ENCODE measurements at places on chromosomes 11 and 22.
A peak's percentile ranks its signal among the peaks of the same experiment; 100 is the strongest.

- DNase-seq, result no peak
Measured at GRCh38 chr11:96215110-96215782, 127.7 kb downstream of the MAML2 start.

- no peak for DNase-seq
Measured at GRCh38 chr22:23384431-23384830, 195.7 kb downstream of the IGLL1 start.

- no peak for DNase-seq
Measured at GRCh38 chr11:117830674-117831351, 6.3 kb upstream of the FXYD2 start.

DNA sequence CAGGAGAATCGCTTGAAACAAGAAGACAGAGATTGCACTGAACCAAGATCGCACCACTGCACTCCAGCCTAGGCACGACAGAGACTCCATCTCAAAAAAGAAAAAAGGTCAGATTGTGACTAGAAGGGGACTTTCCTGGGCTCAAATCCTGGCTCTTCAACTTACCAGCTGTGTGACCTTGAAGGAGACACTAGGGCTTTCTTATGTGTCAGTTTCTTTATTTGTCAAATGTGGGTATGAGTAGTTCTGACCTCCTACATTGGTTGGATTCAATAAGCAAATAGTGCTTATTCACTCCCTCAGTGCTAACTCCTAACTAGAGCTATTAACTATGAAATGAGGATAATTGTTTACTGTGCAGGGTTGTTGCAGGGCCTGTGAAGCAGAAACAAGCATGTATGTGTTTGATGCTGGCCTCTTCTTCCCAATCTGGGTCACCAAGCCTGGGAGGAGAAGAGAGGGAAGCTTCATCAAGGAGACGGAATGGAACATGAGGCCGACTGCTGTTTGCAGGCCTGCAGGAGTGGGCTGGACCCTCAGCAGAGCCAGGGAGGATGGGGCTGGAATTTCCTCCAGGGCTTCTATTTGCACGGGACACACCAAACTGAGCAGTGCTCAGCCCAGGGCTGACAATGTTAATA lies 22.5 kb downstream of the RHOD start:
- no peak for DNase-seq

GRCh38 chr22:28017859-28018258 lies 98.8 kb upstream of the PITPNB start:
- DNase-seq, result no peak

DNA sequence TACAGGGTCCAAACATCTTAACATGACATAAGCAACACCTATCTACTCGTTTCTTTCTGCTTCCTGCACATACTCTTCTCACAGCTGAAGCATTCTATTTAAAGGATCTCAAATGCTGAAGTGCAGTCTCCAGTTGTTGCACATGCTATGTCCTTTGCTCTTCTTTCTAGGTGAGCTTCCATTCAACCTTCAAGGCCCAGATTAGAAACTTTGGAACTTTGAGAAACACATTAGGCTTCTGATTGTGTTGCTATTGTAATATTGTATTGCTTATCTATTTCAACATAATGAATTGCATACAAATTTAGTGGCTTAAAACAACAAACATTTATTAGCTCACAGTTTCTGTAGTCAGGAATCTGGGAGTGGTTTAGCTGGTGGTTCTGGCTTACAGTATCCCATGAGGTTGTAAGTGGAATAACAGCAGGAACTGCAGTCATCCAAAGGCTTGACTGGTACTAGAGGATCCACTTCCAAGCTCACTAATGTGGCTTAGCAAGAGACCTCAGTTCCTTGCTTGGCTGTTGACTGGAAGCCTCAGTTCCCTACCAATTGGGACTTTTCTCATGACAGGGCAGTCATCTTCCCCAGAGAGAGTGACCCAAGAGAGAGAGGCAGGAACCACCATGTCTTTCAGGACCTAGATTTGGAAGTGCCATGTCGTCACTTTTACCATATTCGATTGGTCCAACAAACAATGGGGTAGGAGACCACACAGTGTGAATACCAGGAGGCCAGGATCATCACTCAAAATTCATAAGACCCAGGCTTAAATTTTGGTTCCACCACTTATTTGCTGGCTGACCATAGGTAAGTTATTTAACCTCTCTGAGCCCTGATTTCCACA lies 27.2 kb upstream of the RASSF10 start:
- no peak for DNase-seq

GRCh38 chr22:29031227-29032011 lies 30.2 kb downstream of the C22orf31 start:
- DNase-seq, result no peak

DNA sequence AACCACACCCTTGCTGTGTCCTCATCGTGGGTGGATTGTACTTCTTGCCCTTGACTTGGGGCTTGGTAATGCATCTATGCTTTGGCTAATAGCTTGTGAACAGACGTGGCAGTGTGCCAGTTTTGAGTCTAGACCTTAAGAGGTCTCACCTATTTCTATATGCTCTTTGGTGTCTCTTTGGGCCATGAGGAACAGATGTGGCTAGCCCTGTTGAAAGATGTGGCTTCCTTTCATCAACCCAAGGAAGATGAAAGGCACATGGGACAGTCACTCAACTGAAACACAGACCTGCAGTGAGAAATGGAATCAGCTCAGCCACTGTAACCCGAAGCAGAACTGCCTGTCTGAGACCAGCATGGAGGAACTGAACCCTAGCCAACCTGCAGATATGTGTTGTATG lies 7.9 kb upstream of the NELL1 start:
- no peak for DNase-seq

DNA sequence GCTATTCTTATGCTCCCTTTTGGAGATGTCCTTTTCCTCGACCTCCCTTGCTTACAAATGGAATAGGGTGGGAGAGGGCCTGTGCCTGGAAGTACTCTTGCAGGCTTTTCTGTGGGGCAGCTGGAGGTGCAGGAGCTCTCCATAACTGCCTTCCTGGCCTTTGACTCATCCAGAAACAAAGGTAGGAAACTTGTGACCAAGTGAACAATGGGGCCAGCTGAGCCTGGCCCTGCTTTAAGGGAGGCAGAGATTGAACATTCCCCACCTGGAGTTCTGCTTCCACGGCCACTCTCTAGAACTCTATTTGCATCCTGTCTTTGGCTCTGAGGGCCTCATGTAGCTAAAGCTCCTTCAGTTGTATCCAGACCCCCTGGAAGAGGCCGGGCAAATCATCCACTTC lies 5.1 kb upstream of the LYVE1 start:
- DNase-seq, result no peak

DNA sequence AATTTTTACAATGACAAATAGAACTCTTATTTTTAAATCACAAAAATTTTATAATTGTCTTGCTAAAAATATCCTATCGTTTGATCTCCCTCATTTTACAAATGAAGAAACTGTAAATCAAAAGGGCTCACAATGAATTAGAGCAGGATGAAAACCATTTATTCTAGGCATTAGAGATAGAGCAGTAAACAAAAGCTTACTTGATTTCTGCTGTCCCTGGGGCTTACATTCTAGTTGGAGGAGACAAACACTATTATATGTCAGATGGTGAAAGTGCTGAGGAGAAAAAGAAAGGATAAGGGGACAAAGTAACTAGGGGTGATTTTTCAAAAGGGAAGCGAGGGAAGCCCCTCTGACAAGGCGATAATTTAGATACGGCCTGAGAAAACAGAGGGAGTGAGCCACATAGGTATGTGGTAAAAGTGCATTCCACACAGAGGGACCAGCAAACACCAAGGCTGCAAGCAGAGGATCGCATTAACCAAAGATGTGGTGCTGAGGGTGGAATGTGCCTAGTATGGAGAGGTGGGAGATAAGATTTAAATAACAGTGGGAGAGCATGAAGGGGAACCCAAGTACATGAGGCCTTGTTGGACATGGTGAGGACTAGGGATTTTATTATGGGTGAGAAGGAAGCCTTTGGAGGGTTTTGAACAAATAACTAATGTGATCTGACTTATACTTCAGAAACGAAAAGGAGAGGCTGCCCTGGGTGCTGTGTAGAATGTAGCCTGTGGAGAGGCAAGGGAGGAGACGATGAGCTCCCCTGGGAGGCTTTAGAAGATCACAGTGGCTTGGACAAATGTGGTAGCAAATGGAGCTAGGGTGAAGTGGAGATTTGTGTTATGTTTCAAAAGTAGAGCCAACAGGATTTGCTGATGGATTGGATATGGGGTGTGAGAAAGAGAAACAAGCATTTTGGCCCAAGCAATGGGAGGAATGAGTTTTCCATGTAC lies 62.1 kb downstream of the PDHX start:
- no peak for DNase-seq

- DNase-seq, result no peak
Measured at GRCh38 chr11:130029137-130029536, 26.5 kb upstream of the PRDM10 start.

DNA sequence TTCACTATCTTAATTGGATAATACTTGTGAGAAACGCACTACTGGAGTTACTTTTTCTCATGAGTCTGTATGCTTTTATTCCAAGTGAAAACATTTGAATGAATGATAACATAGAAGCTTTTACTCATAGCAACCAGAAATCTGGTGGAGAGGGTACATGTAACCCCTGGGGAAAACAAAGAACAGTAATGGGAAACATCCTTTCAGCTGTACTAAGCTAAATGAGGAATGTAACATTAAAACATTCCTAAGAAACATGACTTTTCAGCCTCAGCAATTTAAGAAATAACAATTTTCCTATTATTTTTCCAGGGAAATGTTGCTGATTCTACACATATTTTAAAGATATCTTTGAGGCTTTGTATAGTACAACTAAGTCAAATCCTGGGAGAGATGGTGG lies 97.2 kb upstream of the CEP126 start:
- no peak for DNase-seq

DNA sequence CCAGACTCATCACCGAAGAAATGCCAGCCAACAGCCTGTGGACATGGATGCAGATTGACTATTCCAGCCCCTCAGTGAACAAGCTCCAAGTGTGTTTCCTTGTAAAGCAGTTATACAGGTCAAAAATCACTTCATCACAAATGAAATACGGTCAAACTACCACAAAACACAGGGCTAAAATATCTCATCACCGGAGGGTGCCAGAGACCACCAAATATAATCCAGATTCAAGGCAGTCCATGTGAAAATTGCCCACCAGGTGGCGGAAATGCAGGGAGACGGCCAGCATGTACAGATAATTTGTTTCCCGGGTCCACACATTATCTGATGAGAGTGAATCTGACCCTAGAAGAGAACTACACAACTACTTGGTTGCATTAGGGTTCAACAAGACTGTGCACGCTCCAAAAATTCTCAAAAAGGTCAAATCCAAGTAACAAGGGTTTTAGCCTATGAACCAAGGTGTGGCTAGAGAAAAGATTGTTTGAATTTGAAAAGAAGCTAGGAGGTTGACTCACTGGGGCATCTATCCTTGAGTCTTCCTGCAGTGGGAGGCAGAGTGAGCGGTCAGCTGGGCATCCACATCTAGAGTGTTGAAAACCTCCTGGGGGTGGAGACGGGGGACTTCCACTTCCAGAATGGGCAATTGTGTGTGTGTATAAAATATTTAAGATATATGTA lies 71.7 kb downstream of the IGLL5 start:
- peak; percentile 29 for DNase-seq

GRCh38 chr11:19284881-19285280 lies 44.1 kb upstream of the E2F8 start:
- no peak for DNase-seq

DNA sequence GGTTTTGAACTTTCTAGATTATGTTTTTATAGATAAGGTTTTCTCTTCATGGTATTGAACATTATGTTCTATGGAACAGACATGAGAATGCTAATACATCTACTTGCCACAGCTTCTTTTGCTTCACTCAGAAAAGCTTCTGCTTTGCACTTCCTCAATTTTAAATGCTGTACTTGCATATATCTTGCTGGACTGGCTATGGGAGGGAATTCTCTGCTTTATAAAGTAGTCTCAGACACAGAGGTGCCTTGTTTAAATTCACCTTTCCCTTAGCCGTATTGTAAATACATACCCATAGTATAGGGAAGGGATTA lies 173.9 kb downstream of the DDX10 start:
- no peak for DNase-seq

GRCh38 chr11:88594274-88594950 lies 256.9 kb upstream of the CTSC start:
- no peak for DNase-seq

DNA sequence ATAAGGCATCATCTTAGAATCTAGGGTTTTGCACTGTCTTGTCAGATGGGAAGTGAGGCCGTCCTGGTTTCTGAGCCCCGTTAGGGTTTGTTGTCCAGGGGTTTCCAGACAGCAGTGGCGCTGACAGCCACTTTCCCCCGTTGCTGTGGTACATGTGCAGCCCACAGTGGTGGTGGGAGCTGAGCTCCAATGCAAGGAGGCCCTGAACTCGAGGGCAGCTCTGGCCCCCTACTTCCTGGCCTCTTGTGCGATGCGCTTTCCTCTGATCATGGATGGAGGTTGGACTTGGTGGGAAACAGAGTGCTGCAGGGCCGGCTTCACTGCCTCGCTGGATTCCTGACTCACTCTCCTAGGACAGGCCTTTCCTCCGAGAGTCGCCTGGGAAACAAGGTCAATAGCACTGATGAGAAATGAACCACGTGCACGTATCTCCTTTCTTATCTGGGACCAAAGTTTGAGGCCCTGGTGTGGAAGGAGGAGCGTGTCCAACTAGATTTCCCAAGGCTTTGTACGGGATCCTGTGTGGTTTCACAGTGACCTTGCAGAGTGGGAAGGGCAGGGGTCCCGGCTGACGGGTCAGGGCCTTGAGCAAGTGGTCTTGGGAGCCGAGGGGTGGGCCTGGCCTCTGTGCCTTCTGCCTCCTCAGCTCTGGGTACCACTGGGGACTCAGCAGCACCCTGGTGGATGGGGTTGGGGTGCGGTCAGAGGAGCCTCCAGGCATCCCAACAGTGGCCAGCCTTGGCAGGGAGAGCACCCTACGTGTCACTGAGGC lies 3.7 kb downstream of the PHRF1 start:
- no peak for DNase-seq

GRCh38 chr11:8243458-8243857 lies 20.2 kb downstream of the LMO1 start:
- no peak for DNase-seq

DNA sequence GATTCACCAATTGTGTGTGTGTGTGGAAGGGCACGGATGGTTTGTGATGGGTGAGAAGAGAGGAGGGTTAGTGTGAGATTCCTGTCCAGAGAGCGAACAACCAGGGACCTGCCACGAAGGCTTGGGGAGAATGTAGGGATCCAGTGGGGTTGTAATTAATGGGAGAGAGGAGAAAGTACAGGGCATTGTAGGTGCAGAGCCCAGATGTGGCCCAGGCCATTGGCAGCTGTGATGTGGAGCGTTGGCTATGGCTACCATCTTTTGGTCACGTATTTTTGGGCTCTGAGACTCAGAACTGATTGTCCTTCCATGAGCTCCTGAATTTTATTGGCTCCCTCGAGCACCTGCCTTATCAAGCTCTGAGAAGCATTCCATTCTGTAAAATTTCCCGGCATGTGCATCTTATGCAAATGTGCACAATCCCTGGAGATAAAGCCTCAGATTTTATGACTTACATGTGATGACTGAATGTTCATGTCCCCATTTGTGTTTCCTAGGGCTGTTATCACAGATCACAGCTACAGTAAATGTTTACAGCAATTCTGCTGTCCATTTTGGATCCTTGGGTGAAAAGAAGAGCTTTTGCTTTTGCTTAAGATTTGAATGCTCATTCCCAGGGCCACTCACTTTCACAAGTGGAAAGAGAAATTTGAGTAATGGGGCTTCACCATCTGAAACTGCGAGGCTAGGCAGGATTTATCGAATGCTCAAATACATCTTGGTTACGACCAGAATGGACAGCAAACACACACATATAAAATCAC lies 33.1 kb downstream of the SLC5A1 start:
- DNase-seq, result no peak

- DNase-seq, result no peak
Measured at GRCh38 chr11:62652161-62653006, 718 bp downstream of the INTS5 start.
